ENCODE measurements at places on chromosomes 12 and 14. TPM values are rescaled to one million over a fixed set of nuclear protein-coding genes. Genes with fewer than 3 reads are reported as not detected.
A peak's percentile ranks its signal among the peaks of the same experiment; 100 is the strongest.

- no peak for DNase-seq
Measured at GRCh38 chr12:63103494-63104131, 47.4 kb downstream of the AVPR1A start.

Gene AKAP5
- total RNA-seq: 1.5 TPM

DNA sequence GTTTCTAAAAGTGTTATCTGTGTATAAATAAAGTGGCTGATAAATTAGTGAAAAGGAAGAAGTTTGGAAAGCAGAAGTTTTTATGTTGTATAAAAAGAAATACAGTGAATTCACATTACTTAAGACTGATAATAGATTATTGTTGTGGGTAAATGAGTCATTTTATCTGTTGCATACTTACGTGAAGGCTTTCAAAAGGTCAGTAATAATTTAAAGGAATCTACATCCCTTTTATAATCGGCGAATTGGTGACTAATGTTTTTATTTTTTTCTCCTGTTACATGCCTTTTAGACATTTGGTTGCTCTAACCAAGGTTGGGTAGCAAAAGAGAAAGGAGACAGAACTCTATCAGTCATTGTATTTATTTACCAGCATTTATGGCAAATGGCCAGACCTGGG lies 155.9 kb downstream of the SLC41A2 start:
- no peak for DNase-seq

Gene RD3L
- not detected for total RNA-seq

DNA sequence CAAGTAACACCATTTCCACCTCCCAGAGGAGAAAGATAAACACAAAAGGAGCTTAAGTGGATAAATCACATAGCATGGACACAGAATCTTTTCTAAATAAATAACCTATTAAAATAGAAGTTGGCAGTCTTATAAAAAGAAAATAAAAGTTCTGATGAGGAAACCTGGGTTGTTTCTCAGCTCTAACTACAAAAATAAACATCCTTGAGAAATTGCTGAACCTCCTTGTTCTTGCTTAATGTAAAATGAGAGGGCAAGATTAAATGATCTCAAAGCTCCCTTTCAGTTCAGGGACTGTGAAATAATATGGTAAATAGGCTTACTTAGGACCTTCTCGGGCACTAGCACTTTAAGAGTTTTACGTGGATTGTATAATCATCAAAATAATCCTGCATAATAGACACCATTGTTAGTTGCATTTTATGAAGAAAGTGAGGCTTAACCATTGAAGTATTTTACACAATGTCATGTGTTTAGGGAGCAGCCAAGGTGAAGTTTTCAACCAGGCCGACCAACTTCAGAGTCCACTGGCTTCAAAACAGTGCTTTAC lies 214.0 kb upstream of the NOVA1 start:
- peak; percentile 65 for DNase-seq

GRCh38 chr12:63752841-63753240 lies 26.9 kb upstream of the RXYLT1 start:
- DNase-seq: no peak
